K562 (cell line): ENCODE measurements at places on chromosomes 5 and 9.

- no peak for DNase-seq
- H3K4me3 ChIP-seq: no peak overlapping the region
- H3K4me1 ChIP-seq: peaks cover 17% of the 10 kb centered on the region
These were observed 16.3 kb upstream of the DCP2 start for GRCh38 chr5:112960315-112960714.

GRCh38 chr5:168169791-168170190 is 121.7 kb upstream of the WWC1 start:
- no peak for DNase-seq
- H3K36me3 ChIP-seq: no peaks in the 10 kb centered on the region
- H3K4me1 ChIP-seq: no peaks in the 10 kb centered on the region
- H3K27me3 ChIP-seq: no peaks in the 10 kb centered on the region; the same call in 2 of the 3 replicates

GRCh38 chr5:31186672-31187267 is 6.7 kb upstream of the CDH6 start:
- H3K27ac ChIP-seq: no peak overlapping the region
- H3K36me3 ChIP-seq: no peaks in the 10 kb centered on the region
- no peak overlapping the region for H3K4me3 ChIP-seq

GRCh38 chr5:5523066-5523505 is 100.6 kb downstream of the ICE1 start:
- H3K27me3 ChIP-seq: no peaks in the 10 kb centered on the region; the same call in 1 of the 2 replicates
- no peaks in the 10 kb centered on the region for H3K4me1 ChIP-seq
- no peak for DNase-seq
- H3K27ac ChIP-seq: no peak overlapping the region

GRCh38 chr9:123065196-123065595 is 31.7 kb downstream of the GPR21 start:
- DNase-seq: no peak
- no peaks in the 10 kb centered on the region for H3K4me1 ChIP-seq
- no peak overlapping the region for H3K27ac ChIP-seq
- no peak overlapping the region for H3K4me3 ChIP-seq
- no peaks in the 10 kb centered on the region for H3K27me3 ChIP-seq
- peaks cover 16% of the 10 kb centered on the region; the same call in 1 of the 3 replicates for H3K36me3 ChIP-seq

GRCh38 chr9:74609671-74610405 is 112.7 kb downstream of the RORB start:
- H3K4me1 ChIP-seq: no peaks in the 10 kb centered on the region
- H3K4me3 ChIP-seq: no peak overlapping the region
- DNase-seq: no peak
- H3K27me3 ChIP-seq: no peaks in the 10 kb centered on the region

DNA sequence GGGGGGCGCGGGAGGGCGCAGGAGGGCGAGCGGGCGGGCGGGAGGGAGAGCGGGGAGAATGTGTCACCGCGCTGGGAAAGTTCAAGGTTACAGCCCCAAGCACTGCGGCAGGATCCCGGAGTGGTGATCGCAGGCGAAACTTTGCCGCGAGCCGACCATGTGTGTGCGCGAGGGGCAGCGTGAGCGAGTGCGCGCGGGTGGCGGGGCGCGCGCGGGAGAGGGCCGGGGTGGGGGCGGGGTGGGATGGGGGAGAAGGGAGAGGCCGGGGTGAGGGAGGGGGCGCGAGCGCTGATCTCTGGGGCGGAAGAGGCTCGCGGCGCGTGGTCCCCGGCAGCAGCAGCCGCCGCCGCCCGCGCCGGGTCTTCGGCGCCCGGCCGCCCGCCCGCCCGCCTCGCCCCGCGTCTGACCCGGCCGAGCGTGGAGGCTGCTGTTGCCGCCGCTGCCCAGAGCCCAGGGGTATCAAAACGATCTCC is at the start of gene NFIB:
Gene NFIB, minus strand, starts transcription at position 191 of the 473 bp plus-strand sequence. CDS start 630 bp downstream, outside the sequence.
- H3K27ac ChIP-seq: peak within 1 kb of the TSS; percentile 72
- H3K4me3 ChIP-seq: peak within 1 kb of the TSS; percentile 50
- H3K36me3 ChIP-seq: no peaks in the 10 kb centered on the region
- H3K27me3 ChIP-seq: 0 out of 2 replicates have a peak, but pooled peaks cover 6% of the 10 kb centered on the region
- peaks cover 28% of the 10 kb centered on the region for H3K4me1 ChIP-seq
- peak; percentile 46 for DNase-seq

GRCh38 chr9:127679506-127679905 is 27.3 kb upstream of the CFAP157 start:
- H3K27me3 ChIP-seq: no peaks in the 10 kb centered on the region
- no peaks in the 10 kb centered on the region for H3K4me1 ChIP-seq
- DNase-seq: no peak
- peaks cover 36% of the 10 kb centered on the region; the same call in 2 of the 3 replicates for H3K36me3 ChIP-seq
- H3K4me3 ChIP-seq: no peak overlapping the region
- no peak overlapping the region for H3K27ac ChIP-seq

GRCh38 chr5:150236313-150236712 is 46.5 kb downstream of the SLC6A7 start:
- no peaks in the 10 kb centered on the region for H3K36me3 ChIP-seq
- peaks cover 34% of the 10 kb centered on the region for H3K27me3 ChIP-seq
- H3K27ac ChIP-seq: no peak overlapping the region
- no peak overlapping the region for H3K4me3 ChIP-seq
- no peaks in the 10 kb centered on the region for H3K4me1 ChIP-seq
